ENCODE measurements at places on chromosomes 4 and X.
A peak's percentile ranks its signal among the peaks of the same experiment; 100 is the strongest.

GRCh38 chrX:22481436-22481835 is 208.7 kb downstream of the CBLL2 start:
- no peak for DNase-seq

DNA sequence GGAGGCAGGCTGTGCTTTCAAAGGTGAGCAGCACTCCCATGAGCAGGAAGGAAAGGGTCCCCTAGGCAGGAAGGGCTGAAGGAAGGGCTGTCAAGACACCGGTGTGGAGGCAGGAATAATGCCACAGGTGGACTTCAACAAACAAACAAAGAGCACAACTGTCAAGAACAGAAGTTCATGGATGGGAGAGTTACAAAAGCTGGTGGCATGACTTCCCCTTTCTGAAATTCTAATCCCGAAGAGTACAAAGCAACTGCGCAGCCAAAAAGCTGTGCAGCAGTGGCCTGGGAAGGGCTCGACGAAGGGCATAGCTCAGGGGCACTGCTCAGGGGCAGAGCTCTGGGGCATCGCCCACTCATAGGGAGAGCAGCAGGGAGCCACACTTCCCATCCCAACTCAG is 582.3 kb upstream of the DIPK2B start:
- no peak for DNase-seq

GRCh38 chr4:47827343-47828047 is 10.4 kb downstream of the CORIN start:
- DNase-seq, result no peak

DNA sequence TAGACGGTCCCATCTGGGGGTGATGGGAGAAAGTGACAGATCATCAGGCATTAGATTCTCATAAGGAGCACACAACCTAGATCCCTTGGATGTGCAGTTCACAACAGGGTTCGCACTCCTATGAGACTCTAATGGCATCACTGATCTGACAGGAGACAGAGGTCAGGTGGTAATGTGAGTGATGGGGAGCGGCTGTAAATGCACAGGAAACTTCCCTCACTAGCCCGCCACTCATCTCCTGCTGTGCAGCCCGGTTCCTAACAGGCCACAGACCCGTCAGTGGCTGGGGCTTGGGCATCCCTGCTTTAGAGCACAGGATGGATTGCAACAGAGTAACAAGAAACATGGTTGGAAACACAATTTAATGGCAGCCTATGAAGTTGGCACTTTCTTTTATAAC is 172.6 kb upstream of the VCX3A start:
- no peak for DNase-seq

- no peak for DNase-seq
Observed at GRCh38 chr4:76984127-76984526, 34.6 kb downstream of the SEPTIN11 start.

DNA sequence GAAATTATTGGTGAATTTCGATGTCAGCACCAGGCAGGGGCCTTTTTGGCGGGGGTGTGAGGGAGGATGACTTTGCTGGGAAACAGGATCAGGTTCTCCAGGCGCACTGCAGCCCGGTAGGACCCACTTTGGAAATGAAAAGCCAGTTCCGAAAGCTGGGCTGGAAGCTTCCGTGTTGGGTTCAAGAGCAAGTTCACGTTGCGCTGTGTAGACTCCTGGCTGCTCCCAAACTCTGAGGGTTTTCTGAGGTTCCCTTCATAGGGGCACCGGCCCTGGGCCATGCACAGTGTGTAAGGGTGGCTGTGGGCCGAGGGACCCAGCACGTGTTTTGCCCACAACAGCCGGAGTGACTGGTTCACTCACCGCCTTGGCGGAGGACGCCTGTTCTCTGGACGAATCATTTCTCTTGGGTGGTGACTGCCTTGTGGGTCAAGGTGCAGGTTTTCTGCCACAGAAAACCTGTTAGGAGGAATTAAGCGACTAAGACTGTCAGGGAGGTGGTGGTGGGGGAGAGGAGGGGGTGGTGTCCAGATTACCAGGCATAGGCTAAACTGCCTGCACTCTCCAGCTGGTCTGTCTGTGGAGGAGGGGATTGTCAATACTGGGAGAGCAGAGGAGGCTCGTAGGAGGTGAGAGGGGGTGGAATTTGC is 8.0 kb downstream of the SHOX start:
- DNase-seq, result peak; percentile 62

GRCh38 chr4:128353791-128354190 is 66.2 kb upstream of the PGRMC2 start:
- no peak for DNase-seq

DNA sequence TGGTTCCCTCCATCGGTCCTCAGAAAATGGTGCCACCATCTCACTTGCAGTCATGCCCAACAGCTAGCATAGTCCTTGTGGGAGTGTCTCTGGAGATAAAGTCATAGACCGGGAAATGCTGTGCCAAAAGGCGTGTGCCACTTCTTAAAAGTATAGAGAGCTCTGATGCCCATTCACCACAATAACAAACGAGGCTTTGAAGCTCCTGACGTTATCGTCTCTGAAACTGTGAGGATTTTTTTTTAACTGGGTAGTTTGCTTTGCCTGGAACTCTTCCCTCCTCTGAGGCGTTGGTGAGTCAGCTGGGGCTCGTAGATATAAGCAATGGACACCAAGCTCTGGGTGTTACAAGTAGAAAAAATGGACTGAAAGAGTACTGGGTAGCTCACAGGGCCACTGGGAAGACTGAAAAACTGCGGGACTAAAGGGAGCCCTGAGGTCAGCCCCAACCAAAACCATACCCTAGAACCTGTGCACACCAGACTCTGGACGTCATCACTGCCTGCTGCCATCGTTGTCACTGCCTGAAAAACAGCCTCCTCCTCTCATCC is 89.4 kb upstream of the TRIM2 start:
- no peak for DNase-seq

All from esophagus muscularis mucosa (tissue), 4 donors.